ENCODE measurements at places on chromosomes 16 and 17. TPM values are rescaled to one million over a fixed set of nuclear protein-coding genes. Genes with fewer than 3 reads are reported as not detected.
A peak's percentile ranks its signal among the peaks of the same experiment; 100 is the strongest.

Gene DNAAF1
- not detected for total RNA-seq

DNA sequence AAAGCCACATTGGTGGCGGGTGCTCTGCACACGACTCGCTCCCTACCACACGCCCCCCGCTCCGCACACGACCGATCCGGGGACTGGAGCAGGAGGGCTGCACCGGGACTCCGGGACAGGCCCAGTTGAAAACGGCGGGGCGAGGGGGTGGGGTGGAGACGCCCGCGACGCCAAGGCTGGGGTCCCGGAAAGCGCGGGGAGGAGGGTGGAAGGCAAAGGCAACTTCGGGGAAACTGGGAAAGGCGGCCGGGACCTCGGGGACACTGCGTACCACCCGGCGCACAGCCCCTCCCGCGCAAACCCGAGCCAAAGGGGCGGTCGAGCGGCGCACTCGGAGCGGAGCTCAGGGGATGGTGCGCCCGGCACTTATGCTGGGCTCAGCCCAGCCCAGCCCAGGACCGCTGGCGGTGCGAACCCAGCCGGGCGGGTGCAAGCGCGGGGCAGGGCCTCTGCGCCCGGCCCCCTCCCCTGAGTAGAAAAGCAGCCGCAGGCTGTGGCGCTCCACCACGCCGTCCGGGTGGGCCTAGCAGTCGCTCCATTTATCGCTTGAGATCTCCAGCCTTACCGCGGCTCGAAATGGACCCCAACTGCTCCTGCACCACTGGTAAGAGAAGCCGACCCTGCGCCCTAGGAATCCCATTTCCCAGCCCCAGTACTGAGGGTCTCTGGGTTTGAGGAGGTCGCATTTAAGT lies at the start of gene MT1M:
Gene MT1M, plus strand, starts transcription at position 504 of the 692 bp plus-strand sequence. Its CDS starts 73 bp downstream, at position 577.
- no peaks in the 10 kb centered on the region for H3K36me3 ChIP-seq
- peak within 1 kb of the TSS; percentile 70 for H3K4me3 ChIP-seq
- DNase-seq: peak; percentile 75
- no peak within 1 kb of the TSS for H3K27ac ChIP-seq

Gene IRX5
- 20.6 TPM for total RNA-seq

GRCh38 chr16:85213926-85214675 lies 101.8 kb upstream of the CIBAR2 start:
- no peak overlapping the region for H3K4me3 ChIP-seq
- no peak overlapping the region for H3K27ac ChIP-seq
- H3K4me1 ChIP-seq: peaks cover 31% of the 10 kb centered on the region
- DNase-seq: no peak

- H3K36me3 ChIP-seq: no peaks in the 10 kb centered on the region
- DNase-seq: no peak
- H3K27me3 ChIP-seq: no peaks in the 10 kb centered on the region
- no peak overlapping the region for H3K4me3 ChIP-seq
- H3K27ac ChIP-seq: no peak overlapping the region
- H3K4me1 ChIP-seq: no peaks in the 10 kb centered on the region
Measured at GRCh38 chr17:11682646-11683045, 84.4 kb downstream of the DNAH9 start.

GRCh38 chr16:27281243-27281642 lies 12.7 kb upstream of the NSMCE1 start:
- H3K27ac ChIP-seq: no peak overlapping the region
- H3K4me3 ChIP-seq: no peak overlapping the region
- no peaks in the 10 kb centered on the region for H3K36me3 ChIP-seq
- no peaks in the 10 kb centered on the region for H3K27me3 ChIP-seq
- H3K4me1 ChIP-seq: peaks cover 5% of the 10 kb centered on the region

Gene NDUFAF8
- total RNA-seq: 53.1 TPM

DNA sequence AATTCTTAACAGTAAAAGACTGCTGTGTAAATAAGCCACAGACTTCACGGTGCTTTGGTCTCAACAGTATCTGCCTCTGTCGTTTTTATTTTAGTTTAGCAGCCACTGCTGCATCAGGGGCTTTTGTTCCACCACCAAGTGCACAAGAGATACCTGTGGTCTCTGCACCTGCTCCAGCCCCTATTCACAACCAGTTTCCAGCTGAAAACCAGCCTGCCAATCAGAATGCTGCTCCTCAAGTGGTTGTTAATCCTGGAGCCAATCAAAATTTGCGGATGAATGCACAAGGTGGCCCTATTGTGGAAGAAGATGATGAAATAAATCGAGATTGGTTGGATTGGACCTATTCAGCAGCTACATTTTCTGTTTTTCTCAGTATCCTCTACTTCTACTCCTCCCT lies 7.9 kb downstream of the HERPUD1 start:
- no peak overlapping the region for H3K27ac ChIP-seq
- DNase-seq: no peak
- H3K36me3 ChIP-seq: peaks cover 100% of the 10 kb centered on the region
- H3K4me3 ChIP-seq: no peak overlapping the region
- H3K4me1 ChIP-seq: peaks cover 29% of the 10 kb centered on the region
- H3K27me3 ChIP-seq: no peaks in the 10 kb centered on the region

GRCh38 chr16:66519482-66520373 lies 30.2 kb downstream of the TK2 start:
- H3K27ac ChIP-seq: no peak overlapping the region
- no peaks in the 10 kb centered on the region for H3K36me3 ChIP-seq
- no peaks in the 10 kb centered on the region for H3K27me3 ChIP-seq
- no peak overlapping the region for H3K4me3 ChIP-seq
- DNase-seq: no peak

DNA sequence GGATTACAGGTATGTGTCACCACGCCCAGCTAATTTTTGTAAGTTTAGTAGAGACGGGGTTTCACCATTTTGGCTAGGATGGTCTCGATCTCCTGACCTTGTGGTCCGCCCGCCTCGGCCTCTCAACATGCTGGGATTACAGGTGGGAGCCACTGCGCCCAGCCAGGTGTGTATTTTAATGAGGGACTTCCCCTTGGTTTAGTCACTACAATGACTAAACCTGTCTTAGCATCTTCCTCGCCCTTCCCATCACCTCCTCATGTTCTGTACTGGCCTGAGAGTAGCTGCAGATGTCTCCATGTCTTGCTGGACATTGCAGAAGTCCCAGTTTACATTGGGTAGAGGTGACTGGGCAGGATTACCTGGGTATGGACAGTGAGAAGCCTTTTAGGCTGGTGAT lies 9.6 kb downstream of the SLC7A6 start:
- H3K36me3 ChIP-seq: peaks cover 15% of the 10 kb centered on the region
- DNase-seq: no peak
- H3K4me1 ChIP-seq: peaks cover 12% of the 10 kb centered on the region
- no peak overlapping the region for H3K27ac ChIP-seq

DNA sequence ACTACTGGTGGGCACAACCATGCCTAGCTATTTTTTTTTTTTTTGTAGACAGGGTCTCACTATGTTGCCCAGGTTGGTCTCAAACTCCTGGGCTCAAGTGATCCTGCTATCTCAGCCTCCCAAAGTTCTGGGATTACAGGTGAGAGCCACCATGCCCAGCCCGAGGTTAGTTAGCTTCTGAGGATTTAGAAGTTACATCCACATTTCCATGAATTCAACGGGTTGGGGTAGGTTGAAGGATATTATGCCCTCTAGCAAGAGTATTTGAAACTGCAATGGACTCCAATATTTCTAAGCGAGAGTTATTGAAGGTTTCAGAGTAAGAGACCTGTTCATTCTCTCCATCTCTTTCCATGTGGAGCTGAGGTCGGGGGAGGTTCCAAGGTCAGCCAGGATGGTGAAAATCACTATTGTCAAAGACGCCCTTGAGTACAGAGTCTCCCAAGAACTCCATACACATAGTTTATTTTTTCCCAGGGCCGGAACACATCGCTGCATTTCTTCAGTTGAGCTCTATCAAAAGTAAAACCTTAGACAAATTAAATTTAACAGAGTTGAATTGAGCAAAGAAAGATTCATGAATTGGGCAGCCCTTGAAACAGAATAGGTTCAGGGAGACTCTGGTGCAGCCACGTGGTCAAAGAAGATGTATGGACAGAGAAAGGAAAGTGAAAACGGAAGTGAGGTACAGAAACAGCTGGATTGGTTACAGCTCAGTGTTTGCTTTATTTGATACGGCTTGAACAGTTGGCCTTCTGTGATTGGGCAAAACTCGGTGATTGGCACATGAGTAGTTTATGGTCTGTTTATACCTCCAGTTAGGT lies 19.0 kb upstream of the ITPRIPL2 start:
- H3K36me3 ChIP-seq: no peaks in the 10 kb centered on the region
- H3K4me1 ChIP-seq: peaks cover 14% of the 10 kb centered on the region
- no peaks in the 10 kb centered on the region for H3K27me3 ChIP-seq
- DNase-seq: peak; percentile 31

DNA sequence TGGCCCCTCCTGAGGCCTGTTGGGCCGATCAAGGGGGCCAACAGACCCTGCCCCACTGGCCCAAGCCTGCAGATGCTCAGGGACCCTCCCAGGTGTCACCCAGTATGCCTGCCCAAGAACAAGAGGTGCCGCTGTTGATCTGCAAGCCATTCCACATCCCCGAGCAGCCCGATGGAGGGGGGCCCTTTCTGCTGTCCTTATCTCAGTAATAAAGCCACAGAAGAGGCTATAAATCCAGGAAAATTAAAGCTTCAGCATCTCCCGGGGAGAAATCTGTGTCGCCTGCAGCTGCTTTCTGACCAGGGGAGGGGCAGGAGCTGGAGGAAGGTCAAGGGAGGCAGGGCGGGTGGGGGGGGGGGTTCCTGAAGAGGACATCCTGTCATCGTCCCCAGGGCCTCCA lies 11.7 kb upstream of the CACNA1H start:
- H3K27me3 ChIP-seq: peaks cover 12% of the 10 kb centered on the region
- DNase-seq: no peak
- H3K36me3 ChIP-seq: no peaks in the 10 kb centered on the region
- H3K4me1 ChIP-seq: no peaks in the 10 kb centered on the region
- no peak overlapping the region for H3K4me3 ChIP-seq

DNA sequence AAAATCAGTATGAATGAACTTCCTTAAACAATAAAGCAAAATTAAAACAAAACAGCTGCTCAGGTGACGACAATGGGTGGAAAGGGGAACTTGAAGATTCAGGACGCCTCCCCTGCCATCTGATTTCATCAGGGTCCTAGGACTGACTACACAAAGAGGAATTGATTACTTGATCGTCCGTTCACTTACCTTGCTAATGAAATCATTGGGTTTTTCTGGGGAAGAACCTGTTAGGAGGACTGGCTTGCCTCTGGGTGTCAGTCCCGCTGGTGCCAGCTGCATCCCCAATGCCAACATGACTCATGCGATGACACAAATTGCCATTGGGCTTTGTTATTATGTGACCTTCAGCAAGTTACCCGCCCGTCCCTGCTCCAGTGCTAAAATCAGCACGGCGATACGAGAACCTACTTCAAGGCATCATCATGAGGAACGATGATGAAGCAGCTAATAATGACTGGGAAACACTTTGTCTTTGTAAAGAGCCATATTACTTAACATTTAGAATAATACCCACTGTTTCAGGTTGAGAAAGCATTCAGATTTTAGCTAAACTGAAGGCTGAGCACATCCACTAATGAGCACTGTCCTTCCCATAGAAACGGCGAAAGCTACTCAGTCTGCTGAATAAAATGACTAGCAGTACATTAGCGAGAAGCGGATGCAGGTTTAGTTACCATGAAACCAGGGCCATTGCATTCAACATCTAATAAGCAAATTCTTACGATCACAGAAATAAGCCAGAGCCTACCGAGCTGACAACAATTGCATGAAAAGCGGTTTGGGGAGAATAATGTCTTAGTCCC lies 139.4 kb downstream of the ZFHX3 start:
- no peaks in the 10 kb centered on the region for H3K36me3 ChIP-seq
- no peaks in the 10 kb centered on the region for H3K27me3 ChIP-seq
- DNase-seq: no peak

Gene CHST4
- total RNA-seq: not detected

DNA sequence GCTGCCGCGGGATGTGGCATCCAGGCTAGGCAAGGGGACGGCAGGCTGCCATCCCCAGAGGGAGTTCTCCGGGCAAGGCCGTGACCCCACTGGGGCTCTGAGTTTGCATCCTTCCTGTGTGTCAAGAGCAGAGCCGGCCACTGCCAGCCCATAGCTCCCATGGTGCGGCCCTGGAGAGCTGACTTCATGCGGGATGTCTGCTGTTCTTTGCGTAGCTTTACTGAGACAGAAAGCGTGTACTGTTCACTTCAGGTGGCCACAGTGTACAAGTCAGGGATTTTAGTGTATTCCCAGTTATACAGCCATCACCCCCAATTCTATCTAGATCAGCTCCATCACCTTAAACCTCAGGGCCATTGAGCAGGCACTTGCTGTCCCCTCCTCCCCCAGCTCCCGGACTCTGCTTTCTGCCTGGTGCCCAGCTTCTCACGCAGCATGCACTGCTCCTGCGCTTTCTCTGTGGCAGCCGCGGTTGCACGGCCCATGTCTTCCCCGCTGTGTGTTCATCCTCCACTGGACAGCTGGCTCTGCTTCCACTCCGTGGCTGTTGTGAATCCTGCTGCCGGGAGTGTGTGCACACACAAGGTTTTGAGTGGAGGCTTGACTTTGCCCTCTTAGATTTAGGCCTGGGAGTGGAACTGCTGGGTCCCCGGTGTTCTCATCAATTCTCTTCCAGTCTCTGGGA lies 71.2 kb downstream of the KLHDC4 start:
- H3K27ac ChIP-seq: no peak overlapping the region
- no peaks in the 10 kb centered on the region for H3K4me1 ChIP-seq
- DNase-seq: no peak
- no peak overlapping the region for H3K4me3 ChIP-seq
- no peaks in the 10 kb centered on the region for H3K27me3 ChIP-seq

Gene GPR142
- total RNA-seq: not detected

- H3K4me3 ChIP-seq: no peak overlapping the region
- H3K27me3 ChIP-seq: no peaks in the 10 kb centered on the region
- DNase-seq: no peak
- no peaks in the 10 kb centered on the region for H3K4me1 ChIP-seq
- no peak overlapping the region for H3K27ac ChIP-seq
- no peaks in the 10 kb centered on the region for H3K36me3 ChIP-seq
Measured at GRCh38 chr17:13761038-13761603, 159.4 kb upstream of the HS3ST3A1 start.

DNA sequence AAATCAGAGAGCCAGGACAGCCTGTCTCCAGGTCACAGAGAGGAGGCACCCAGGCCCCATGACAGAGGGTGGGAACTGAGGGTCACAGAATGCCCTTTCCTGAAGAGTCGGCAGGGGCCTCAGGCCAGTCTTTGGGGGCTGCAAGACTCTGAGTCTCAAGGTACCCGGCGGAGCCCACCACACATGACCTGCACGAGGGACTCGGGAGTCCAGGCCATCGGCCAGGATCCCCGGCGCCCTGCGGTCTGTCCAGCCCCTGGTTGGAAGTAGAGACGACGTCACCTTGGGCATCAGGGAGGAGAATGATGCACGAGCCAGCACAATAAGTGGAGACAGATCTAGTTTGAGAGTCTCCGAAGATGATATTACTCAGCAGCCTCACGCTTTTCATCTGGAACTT lies 234.7 kb upstream of the SDK2 start:
- H3K4me1 ChIP-seq: no peaks in the 10 kb centered on the region
- no peak overlapping the region for H3K27ac ChIP-seq
